Sigmoid colon (tissue), 7 donors: ENCODE measurements at places on chromosomes 3 and 15.

GRCh38 chr15:101181349-101181748, 70.5 kb downstream of the CHSY1 start:
- DNase-seq, result no peak

DNA sequence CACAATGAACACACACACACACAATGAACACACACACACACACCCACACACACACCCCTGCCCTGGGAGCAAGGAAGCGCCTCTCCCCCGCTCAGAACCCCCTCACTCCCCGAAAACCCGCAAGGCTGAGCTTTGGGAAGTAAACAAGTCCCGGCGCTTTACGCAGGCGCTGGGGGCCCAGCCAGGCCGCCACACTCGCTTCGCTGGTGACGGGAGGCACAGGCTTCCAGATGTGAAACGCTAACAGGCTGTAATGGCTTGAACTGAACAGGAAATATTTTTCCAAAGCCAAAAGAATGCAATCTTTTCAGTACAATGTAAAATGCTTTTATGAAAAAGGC, 122.7 kb upstream of the IGF1R start:
- peak; percentile 71 for DNase-seq

- DNase-seq, result no peak
Measured at GRCh38 chr15:62413153-62413552, 248.1 kb upstream of the C2CD4B start.

DNA sequence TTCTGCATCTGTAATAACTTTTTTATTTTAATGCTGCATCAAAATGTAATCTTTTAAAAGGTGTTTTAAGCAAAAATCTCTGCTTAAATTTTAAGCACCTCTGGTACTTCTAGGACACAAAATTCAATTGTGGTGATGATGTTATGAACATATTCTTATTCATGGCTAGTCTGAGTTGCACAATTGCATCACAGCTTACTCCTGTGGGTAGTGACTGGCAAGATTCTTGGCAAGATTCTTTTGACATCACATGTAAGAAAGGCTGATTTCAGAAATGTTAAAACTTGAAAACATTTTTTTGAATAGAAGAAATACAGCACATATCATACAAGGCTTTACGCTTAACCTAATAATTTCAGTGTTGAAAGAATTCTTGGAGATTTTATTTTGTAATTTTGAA, 35.7 kb downstream of the IQCH start:
- no peak for DNase-seq

DNA sequence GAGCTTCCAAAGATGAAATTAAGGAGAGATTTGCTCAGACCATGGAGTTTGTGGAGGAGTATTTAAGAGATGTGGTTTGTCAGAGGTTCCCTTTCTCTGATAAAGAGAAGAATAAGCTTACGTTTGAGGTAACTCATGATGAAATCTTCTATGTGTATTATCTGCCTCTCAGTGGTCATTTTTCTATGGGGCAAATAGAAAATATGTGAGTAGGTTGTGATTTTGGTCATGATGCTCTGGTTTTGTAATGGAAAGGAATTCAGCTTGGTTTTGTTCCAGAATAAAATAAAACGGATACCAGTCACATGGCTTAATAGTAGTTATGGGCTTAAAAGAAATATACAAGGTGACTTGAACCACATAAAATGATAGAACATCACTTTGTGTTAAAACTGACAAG, 181.1 kb downstream of the ITPR1 start:
- DNase-seq, result no peak

- no peak for DNase-seq
Measured at GRCh38 chr3:174639970-174640369, 219.2 kb upstream of the NAALADL2 start.

DNA sequence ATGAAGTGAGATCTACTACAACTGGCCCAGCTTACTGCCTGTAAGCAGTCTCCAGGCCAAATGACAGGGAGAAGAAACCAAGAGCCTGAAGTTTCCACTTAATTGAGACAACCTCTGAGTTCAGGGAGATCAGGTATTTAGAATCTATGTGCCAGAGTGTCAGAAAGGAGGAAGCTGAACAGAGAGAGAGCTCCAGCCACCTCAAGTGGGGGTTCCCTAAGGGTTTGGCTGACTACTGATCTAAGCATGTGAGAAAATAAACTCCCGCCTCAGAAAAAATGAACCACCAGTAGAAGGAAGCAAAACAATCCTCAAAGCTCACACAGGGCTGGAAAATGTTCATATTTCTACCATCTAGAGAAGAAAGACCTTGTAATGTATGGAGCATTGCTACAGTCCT, 25.0 kb downstream of the ADAM10 start:
- DNase-seq, result no peak

DNA sequence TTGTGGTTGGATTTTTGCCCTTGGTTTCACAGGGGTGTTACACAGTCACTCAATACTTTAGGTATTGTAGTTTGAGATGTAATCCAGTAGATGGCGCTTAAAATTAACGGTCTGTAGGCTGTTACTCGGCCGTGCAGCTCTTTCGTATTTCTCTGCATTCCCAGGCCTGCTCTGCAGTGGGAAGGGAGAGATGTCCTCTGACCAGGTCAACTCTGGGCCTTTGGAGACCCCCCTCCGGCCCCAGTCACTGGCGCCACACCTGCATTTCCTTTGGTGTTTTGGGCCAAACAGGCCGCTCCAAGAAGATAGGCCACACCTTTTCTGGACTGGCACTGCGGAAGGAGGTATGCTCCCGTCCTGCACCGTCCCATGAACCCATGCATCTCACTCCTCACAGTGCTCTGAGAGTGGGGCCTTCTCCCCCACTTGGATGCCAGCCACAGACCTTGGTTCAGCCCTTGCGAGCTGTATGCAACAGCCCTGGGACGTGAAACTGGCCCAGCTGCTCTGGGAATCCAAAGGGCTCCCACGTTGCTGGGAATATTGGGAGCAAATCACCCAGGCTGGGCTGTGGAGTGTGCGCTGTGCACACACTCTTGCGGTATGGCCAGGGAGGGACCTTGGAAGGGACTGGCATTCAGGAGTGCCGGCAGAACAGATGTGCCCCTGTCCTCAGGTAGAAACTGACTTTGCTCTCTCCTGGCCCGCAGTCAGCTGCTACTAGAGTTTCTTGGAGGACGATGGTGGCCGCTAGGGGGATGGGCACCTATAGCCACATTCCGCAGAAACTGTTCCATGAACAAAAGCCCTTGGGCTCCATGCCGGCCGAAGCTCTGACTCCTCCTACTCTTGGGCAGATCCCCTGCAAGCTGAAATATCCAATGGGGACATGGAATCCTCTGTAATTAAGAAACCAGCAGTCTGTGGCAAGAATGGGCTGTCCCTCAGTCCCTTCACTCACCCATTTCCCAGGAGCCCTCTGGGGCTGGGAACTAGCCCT, 410.5 kb upstream of the CADM2 start:
- DNase-seq, result peak; percentile 52

DNA sequence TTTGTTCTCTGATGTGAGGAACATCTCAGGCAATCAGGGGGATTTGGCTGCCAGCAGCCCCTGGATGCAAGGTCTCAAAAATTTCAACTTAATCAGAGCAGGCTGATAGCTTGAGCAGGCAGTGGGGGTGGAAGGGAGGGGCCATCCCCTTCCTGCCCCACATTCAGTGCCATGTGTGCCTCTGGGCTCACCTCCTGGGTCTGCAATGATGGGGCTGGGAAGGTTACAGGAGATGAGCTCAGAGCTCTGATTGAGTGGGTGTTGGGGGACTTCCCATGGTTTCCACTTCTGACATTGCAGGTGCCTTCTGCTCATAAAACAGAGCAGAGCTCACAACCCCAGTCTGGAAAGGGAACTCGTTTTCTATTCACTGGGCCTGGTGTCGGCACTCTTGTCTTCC, 37.0 kb downstream of the PARP16 start:
- DNase-seq, result no peak

DNA sequence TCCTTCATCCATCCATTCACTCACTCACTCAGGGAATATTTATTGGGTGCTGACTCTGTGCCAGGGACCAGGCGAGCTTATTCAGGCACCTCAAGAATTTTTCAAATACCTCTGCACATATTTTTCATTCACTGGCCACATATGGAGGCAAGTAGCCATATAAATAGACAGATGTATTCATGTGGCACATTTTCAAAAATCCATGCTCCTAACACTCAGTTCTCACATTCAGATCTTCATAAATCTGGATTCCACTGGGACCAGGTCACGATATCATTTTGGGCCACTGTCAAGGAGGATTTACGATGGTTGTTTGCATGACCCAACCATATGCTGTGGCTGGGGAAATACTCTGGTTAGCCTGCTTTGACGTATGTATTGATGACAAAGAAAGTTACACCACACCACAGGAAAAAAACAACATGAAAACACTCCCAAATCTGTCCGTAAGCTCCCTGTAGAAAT, 241.8 kb upstream of the LRTM1 start:
- DNase-seq, result no peak

GRCh38 chr3:9251055-9251786, 1.8 kb upstream of the SRGAP3 start:
- DNase-seq, result no peak

DNA sequence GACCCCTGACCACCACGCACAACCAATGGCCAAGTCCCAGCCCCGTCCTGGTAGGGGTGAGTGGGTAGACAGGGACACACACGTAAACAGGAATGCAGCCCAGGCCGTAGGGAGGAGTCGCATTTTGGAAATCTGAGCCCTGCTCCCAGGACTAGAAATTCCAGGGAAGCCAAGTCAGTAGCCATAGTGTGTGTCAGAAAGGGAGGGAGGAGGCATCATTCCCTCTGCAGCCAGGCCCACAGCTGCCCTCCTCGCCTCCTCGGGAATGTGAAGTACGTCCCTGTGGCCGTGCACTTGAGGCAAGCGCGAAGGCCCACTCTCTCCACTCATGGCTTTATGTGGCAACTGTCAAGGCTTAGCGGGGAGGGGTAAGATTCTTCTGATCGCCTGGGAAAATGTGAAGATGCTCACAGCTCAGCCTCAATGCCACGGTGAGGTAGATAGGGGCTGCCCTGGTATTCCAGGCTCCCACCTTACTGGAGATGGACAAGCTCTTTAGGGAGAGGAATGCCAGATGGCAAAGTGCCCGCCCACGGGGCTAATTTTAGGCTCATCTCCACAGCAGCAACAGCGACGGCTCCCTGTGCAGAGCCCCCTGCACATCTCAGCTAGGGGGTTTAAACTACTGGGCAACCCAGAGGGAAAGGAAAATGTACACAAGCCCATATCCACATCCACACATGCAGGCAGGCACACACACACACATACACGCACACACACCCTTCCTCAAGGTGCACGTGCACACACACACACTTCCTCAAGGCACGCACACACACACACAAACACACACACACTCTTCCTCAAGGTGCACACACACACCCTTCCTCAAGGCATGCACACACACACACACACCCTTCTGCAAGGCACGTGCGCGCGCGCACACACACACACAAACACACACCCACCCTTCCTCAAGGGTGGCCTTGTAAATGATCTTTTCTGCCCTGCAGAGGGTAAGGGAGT, 65.5 kb downstream of the ADCY5 start:
- DNase-seq, result peak; percentile 84

DNA sequence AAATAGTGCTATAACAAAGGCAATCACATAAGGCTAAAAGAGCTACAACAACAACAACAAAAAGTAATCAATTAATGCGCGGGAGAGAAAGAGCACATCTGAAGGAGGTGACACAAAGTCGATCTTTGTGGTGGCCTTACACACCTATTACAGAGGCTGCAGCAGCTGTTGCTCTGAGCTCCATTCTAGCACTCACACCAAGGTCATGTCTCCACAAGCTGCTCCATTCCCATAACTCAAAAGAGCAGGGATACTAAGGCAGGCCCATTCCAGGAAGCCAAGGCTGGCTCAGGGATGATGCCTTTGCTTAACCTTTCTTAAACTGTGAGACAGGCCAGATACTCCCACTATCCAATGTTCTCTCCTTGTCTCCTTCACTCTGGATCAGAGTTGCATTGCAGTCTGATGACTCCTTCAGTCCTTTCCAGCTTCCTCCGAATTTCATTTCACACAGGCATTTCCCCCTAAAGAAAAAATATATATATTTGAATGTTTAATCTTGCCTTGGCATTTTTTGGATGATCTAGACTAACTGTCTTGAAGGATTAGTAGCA, 52.7 kb downstream of the SNTN start:
- no peak for DNase-seq

- DNase-seq, result no peak
Measured at GRCh38 chr3:46829699-46830208, 33.5 kb downstream of the MYL3 start.

GRCh38 chr3:47283591-47284364, 1.0 kb downstream of the KLHL18 start:
- peak; percentile 60 for DNase-seq

GRCh38 chr3:62238003-62238402, 135.3 kb downstream of the FEZF2 start:
- no peak for DNase-seq

DNA sequence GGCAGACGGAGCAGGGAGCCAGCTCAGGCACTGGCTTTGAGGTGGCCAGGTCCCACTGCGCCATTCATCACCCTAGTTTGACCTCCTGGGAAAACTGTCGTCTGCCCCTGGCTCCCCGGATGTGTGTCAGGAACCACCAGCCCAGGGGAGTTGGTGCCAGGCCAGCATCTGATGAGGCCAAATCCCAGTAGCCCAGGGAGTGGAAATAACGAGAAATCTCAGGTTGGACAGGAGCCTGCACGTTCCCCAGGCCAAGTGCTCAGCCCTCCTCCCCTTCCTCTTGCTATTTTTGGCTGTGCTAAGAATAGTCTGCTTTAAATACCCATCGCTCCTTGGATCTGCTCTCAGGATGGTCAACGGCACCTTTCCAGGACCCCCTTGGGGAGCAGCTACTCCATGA, 93.1 kb upstream of the RPL32 start:
- peak; percentile 89 for DNase-seq

- no peak for DNase-seq
Measured at GRCh38 chr3:18249126-18249525, 176.0 kb downstream of the SATB1 start.

GRCh38 chr3:152626226-152626625, 208.7 kb upstream of the P2RY1 start:
- no peak for DNase-seq

DNA sequence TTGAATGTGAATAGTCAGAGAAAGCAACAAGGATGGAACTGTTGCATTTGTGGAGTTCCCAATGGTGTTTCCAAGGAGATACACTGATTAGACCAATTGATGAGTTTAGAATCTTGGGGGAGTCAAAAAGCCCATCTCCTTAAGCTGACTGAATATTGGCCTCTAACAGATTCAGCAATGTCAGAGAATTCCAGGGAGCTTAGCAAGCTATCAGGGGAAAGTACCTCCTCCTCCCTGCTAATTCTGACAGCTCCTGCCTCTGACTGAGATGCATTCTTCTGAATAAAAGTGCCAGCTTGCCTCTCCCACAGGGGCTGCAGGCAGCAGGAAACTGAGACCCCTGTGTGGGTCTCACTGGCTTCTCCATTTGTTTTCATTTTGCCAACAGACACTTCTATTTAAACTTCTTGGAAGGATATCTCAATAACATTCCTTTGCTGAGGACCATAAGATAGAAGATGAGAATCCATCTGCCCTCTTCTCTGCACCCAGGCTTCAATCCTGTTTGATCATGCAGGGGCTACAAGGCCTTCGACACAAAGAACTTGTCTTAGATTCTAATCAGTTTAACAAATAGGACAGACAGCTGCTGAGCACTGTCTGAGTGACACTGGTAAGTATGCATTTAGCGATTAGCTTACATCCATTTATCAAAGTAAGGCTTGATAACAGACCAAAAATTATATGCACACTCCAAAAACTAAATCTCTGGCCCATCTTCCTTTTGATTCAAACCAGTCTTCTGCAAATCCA, 1080.8 kb downstream of the TUSC7 start:
- no peak for DNase-seq

GRCh38 chr15:93358166-93359059, 269.4 kb upstream of the RGMA start:
- no peak for DNase-seq
